Glomerular endothelial cell (primary cell): ENCODE measurements at places on chromosomes 1 and 21.

DNA sequence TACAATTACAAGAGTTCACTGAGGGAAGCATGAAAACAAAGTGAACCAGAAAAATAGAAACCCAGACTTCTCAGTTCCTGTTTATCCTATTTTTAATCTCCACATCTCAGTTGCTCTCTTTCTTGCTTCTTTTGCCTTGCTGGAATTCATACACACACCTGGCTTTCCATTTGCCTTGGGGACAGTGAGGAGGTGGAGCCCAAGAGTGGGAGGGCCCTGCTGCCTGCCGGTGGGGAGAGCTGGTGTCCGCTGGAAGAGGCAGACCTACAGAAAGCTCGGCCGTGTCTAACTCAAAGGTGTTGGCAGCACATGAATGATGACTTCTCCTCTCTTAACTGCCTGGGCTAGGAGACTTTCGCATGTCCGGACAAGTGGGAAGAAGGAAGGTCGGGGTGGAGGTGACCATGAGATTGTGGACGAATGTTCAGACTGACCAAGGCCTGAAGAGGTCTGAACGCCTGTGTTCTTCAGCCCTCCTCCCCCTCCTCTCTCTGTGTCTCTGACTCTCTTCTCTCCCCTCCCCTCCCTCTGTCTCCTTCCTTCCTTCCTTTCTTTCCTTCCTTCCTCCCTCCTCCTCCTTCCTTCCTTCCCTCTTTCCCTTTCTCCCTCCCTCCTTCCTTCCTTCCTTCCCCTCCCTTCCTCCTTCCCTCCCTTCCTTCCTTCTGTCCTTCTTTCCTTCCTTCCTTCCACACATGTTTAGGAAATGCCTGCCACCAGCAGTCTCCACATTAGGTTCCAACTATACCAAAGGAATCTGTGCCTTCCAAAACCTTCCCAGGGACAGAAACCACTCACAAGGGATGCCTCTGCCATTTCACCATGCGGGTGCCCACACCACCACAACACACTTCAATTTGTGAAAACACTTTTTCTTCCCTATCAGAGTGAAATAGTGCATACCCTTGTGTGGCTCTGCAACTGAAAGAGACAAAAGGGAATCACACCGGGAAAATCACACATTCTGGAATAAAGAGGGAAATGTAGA is 157.3 kb upstream of the RUNX1 start:
- DNase-seq, result no peak

GRCh38 chr1:60903591-60903990 is 178.8 kb upstream of the NFIA start:
- no peak for DNase-seq

DNA sequence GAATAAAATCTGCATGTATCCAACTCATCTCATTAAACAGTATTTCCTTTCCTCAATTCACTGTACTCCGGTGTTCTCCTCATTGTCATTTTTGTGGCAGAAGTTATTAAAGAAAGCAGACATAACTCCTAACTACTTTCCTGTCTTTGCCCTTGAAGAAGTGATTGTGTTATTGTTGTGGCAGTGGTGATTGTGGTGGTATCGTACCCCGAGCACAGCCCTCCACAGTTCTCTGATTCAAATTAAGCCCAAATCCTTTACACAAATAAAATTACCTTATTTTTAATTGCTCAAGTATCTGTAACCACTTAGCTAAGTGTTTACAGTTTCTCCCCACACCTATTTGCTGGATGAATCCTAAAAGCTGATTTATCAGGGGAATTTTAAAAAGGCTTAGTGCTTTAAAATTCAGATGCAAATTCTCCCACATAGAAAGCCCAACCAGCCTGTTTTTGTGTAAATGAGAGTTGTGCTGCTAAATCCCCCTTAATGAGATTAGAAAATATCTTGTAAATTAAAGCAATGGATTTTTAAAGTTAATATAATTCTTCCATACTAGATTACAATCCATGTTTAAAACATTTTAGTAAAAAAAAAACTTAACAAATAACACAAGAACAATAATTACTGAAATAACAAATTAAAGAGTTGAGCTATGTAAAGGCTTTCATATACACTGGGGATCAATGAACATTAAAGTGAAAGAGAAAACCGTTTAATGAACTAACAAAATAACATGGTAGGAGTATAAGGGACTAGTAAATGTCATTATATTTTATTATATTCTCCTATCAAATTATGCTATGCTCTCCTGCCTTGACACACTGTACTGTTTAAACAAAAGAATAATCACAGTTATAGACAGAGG is 259.0 kb downstream of the NEGR1 start:
- DNase-seq, result no peak

- no peak for DNase-seq
These were observed 12.4 kb downstream of the IER5 start for GRCh38 chr1:181100934-181101333.

- DNase-seq, result no peak
These were observed 9.6 kb downstream of the DUSP23 start for GRCh38 chr1:159790237-159790917.

DNA sequence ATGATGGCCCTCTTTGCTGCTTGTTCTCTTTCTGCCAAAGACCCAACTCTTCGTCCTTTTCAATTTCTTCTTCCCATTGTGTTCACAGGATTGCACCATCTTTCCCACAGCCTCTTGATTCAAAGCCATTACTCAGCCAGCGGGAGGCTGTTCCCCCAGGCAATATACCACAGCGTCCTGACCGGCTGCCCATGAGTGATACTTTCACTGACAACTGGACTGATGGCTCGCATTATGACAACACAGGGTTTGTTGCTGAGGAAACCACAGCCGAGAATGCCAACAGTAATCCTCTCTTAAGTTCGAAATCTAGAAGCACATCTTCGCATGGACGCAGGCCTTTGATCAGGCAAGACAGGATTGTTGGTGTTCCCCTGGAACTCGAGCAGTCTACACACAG is 167.4 kb downstream of the LRRC40 start:
- DNase-seq, result no peak

- no peak for DNase-seq
These were observed 169.9 kb downstream of the BRINP2 start for GRCh38 chr1:177340601-177341067.
